ENCODE measurements at places on chromosomes 5 and 9.
A peak's percentile ranks its signal among the peaks of the same experiment; 100 is the strongest.

GRCh38 chr5:124001036-124001615 lies 489.1 kb downstream of the CSNK1G3 start:
- DNase-seq = no peak

GRCh38 chr9:83191154-83191553 lies 128.2 kb upstream of the RASEF start:
- no peak for DNase-seq

DNA sequence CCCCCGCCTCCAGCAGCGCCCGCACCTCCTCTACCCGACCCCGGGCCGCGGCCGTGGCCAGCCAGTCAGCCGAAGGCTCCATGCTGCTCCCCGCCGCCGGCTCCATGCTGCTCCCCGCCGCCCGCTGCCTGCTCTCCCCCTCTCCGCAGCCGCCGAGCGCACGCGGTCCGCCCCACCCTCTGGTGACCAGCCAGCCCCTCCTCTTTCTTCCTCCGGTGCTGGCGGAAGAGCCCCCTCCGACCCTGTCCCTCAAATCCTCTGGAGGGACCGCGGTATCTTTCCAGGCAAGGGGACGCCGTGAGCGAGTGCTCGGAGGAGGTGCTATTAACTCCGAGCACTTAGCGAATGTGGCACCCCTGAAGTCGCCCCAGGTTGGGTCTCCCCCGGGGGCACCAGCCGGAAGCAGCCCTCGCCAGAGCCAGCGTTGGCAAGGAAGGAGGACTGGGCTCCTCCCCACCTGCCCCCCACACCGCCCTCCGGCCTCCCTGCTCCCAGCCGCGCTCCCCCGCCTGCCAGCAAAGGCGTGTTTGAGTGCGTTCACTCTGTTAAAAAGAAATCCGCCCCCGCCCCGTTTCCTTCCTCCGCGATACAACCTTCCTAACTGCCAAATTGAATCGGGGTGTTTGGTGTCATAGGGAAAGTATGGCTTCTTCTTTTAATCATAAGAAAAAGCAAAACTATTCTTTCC lies 19.3 kb downstream of the CDKN2A start:
- peak; percentile 78 for DNase-seq

DNA sequence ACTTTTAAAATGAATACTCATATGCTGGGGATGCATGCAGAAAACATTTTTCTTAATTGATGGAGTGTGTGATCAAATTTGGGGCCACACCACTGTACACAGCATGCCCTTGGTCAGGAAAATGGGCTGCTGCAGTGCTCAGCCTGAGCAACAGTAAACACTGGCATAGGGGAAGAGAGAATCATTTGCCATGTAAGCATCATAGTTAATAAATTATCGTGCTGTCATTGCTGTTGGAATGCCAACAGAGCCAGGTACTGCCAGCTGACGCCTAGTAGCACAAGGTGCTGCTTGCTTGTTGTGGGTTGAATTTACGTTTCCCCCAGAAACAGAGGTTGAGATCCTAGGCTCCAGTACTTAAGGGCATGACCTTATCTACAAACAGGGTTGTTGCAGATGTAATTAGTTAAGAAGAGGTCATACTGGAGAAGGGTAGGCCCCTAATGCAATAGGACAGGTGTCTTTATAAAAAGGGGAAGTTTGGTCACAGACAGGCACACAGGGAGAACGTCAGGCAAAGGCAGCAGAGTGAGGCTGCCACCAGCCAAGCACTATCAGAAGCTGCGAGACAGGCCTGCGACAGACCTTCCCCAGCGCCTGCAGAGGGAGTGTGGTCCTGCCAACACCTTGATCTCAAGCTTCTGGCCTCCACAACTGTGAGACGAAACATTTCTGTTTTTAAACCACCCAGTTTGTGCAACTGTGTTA lies 25.3 kb downstream of the DAP start:
- DNase-seq = no peak

- DNase-seq = no peak
Observed at GRCh38 chr9:121876658-121877271, 216.3 kb downstream of the TTLL11 start.

DNA sequence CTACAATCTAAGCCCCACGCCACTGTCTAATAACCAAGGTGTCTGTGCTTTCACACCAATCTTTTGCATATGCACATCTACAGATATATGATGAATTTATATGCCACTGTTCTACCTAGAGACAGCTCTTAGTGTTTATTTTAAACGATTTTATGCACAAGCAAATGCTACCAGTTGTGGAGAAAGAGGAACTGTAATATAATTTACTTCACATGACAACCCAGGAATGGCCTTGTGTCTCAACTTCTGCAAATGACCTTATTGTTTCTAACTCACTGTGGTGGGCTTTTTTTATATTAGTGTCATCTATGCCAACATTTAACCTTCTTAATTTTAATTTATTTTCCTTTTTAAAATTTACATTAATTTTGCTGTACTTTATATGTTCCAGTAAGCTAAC lies 531.1 kb upstream of the TLE4 start:
- DNase-seq = no peak

- no peak for DNase-seq
Observed at GRCh38 chr5:173963182-173963838, 25.7 kb upstream of the C5orf47 start.

GRCh38 chr5:173011566-173011965 lies 28.0 kb downstream of the ATP6V0E1 start:
- DNase-seq = no peak

DNA sequence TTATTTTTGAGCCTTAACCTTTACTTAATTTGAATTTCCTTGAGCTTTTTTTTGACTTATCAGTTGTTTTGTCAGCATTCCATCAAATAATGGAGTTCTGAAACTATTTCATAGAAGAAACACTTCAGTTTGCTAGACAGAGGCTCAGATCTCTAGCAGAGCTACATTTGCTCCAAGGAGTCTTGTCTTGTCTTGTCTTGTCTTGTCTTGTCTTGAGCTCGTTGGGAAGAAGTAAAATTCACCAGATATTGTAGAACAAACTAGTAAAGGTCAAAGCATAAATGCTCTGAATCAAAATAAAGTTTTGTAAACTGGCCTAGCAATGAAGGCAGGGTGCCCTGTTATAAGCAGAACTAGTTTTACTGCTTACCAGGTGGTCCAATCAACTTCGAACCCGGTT lies 33.5 kb downstream of the RAB24 start:
- no peak for DNase-seq

DNA sequence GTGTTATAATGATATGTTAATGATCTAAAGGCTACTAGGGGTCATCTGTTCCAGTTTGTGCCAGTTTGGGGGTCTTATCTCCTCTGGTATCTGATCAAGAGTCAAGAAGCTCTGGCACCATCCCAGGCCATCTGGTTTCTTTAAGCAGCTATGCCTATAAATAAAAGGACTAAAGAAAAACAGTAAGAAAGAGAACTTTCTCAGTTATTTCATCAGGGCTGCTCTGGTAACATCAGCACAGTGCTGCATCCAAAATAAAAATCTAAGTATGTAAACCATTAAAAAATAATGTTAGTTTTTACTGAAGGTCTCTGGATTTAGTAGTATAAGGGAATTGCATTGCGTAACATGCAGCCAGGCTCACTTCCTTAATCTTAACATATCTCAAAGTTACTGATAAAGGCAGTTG lies 185.0 kb downstream of the NR2F1-AS1 start:
- no peak for DNase-seq

DNA sequence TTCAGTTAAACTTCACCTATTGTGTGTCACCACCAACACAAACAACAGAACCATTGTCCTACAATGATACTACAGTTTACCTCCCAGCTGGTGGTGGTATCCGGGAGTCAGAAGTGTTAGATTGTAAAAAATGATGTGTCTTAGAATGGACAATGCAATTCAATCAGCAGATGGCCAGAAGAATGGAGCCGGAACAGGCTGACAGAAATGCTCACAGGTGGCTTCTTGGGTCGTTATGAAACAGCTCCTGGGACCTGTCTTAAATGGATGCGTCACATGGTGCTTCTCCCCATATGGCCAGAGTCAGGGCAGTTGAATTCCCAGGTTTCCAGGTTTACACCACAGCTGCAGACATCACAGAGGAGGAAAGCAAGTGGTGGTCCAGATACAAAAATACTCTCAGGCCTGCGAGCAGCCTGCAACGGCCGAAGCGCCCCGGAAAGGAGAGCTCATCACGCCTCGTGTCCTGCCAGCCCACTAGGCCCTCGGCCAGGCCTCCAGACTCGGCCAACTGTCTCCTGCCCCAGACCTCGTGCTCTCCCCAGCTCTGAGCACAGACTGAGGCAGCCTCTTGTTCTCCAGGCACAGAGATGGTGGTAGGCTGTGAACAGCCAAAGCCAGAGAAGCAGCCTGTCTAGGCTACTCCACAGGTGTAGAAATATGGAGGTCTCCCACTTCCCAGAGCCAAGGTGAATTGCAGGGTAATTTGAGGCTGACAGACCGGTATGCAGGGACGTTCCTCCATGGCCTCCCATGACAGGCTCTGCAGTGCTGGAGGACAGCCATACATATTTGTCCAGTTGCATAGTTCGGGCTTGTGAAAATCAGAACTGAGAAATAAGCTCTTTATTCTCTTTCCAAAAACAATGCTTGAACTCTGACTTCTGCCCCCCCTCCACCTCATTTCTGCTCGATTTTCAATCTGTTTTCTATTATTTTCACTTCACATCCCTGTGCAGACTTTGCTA lies 98.5 kb upstream of the SPATA31C2 start:
- no peak for DNase-seq

GRCh38 chr9:109967651-109968642 lies 187.9 kb downstream of the PALM2AKAP2 start:
- no peak for DNase-seq

DNA sequence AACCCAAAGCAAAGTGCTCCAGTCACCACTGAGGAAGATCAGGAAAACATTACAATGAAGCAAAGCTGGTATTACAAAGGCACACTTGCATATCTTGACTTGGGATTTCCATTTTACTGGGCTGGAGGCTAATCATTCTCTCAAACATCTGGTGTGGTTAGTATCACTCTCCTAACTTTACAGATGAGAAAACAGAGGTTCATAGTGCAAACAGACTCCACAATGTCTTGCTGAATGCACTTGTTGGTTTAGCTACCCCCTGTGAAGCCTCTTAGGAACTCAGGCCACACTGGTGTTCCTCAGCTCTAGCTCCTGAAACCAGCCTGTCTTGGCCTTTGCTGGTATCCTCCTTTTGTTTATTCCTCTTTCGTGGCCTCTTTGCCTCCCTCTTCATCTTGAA lies 29.5 kb upstream of the SMAD5 start:
- no peak for DNase-seq

DNA sequence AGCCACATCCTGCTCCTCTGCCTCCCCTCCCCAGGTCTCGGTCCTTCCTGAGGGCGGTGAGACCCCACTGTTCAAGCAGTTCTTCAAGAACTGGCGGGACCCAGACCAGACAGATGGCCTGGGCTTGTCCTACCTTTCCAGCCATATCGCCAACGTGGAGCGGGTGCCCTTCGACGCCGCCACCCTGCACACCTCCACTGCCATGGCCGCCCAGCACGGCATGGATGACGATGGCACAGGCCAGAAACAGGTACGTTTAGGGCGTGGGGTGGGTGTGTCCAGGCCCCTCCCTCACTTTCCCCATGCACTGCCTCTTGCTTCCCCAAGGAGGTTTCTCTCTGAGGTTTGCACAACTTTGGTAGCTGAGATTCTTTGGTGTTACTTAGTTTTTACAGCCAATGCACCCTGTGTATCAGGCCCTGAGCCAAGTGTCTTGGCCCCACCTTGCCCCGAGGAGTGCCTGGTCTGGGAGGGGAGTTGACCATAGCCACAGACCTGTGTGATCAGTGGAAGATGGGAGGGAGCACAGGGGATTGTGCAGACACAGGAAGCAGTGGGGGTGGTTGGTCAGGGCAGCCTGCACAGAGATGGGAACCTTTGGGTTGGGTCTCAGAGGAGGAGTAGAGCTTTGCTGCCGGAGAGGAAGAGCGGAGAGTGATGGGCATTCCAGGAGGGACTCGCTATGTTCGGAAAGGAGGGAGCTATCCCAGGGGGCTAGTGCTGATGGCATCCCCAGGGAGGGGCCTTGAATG lies 50.8 kb downstream of the GSN start:
- no peak for DNase-seq

DNA sequence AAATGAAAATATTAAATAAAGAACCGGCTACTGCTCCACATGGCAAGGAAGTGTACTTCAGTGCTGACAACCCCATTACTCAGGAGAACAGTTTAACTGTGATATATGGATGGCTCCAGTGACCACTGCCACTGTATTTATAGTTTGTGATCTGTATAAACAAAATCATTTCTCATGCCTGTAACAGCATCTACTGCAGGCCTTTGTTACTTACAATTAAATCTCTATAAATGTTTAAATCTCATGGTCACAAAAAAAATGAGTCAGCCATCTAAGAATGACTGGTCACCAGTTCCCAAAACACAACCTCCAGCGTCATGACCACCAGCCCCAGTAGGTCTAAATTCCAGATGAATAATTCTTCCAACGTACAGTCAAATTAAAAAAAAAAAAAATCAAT lies 24.6 kb downstream of the SERINC5 start:
- DNase-seq = no peak

DNA sequence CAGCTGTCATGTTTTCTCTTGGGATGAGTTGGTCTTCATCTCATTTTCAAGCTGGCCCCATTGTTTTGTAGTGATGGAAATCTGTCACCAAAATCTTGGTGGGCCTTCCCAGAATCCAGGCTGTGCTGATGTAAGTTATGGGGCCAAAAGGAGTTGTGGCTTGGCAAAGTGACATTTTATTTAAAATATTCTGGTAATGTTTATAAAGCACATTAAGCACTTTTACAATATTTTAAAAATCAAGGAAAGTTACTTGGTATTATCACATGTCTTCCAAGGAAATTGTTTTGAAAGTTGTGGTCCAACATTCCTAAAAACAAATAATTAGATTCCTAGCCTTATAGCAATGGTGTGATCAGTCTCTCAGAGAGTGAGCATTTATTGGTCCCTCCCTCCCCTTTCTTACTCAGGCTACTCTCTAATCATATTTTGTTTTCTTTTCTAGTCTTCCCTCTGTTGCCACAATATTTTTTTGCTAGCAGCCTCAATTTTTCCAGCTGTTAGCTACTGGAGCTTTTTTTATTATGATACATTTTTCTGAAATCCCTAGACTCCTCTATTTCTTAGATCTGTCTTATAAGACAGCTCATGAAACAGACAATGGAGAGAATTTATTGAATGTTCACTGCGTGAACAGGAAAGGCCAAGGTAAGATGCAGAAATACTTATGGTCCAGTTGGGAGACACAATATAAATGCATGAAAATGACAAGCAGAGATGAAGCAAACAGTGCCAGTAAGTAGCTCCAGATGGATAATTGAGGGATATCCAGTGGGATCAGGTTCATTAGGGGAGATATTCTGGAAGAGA lies 408.1 kb upstream of the ZNF608 start:
- no peak for DNase-seq

- DNase-seq = no peak
Observed at GRCh38 chr5:168165977-168166376, 125.5 kb upstream of the WWC1 start.

GRCh38 chr9:123807251-123807650 lies 122.7 kb downstream of the DENND1A start:
- no peak for DNase-seq

DNA sequence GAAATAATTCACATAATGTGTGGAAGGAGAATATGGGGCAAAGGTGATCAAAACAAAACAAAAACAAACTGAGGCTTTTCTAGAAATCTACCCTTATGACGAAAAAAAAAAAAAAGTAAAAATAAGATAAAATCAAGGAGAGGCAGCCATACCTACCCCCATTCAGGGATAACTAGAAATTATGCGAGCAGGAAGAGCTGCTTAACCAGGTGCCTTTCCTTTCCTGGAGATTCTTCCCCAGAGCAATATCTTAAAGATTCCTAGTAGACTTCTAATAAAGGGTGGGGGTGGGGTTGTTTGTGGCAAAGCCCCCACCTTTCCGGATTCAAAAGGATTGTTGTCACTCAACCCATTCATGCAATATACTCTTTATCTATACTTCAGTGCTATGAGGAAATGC lies 112.0 kb upstream of the IFNK start:
- DNase-seq = no peak

GRCh38 chr9:35716230-35716629 lies 15.8 kb downstream of the TLN1 start:
- no peak for DNase-seq
